BJ (cell line): ENCODE measurements at places on chromosomes 5 and 9.

DNA sequence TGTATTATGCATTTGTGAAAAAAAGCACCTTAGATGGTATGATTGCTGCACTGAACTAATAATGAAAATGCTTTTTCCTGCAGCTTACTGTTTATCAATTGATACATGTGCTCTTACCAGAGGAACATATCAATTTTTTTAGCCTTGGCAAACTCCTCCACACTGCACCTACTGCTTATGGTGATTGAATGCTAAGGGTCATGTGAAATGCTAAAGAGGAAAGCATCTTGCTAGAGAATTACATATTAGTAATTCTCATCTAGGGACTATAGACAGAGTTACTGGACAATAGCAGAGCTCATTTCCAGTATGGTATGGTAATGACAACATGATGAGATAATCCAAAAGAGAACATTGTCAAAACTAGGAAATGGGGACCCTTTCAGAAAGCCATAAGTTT is 817.1 kb downstream of the CDH12 start:
- DNase-seq, result no peak

GRCh38 chr9:134707031-134707680 is 65.6 kb downstream of the COL5A1 start:
- DNase-seq, result peak; percentile 88

DNA sequence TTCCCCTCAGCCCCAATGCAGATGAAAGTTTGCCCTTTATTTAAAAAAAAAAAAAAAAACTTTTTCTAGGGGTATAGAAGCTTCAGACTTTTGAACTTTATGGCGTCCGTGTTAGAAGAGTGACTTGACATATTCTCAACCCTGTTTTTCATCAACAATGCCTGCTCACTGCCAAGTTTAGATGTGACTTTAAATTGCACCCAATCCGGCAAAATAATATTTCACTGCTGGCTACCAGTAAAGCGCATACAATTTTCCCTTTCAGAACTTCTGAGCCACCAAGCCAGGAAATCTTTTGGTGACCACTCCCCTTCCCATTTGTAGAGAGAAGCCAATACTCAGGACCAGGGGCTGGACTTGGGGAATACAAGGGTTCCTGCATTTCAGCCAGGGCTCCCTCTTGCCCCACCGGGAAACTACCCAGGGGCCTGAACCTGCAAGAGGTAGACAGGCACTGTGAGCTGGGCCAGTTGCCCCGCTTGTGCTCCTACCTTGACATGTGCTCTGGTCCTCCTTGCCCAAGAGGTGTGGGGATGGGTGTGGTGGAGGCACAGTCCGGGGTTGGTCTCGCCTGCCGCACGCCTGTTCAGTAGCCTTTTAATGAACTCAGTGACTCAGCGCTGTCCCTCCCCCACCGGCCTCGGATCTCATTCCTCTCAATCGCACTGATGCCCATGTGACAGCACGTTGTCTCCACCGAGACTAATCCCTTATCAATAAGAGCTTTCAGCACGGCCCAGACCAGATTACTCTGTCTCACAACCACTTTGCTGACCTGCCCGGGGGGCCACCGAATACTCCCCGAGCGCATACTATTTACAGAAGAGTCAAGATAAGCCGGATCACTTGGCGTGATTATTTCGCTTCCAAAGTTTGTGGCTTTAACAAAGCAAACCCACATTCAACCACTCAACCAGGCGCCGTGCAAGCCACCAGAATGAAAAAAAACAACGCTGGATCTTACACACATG is 226.4 kb downstream of the DCP2 start:
- DNase-seq, result no peak

DNA sequence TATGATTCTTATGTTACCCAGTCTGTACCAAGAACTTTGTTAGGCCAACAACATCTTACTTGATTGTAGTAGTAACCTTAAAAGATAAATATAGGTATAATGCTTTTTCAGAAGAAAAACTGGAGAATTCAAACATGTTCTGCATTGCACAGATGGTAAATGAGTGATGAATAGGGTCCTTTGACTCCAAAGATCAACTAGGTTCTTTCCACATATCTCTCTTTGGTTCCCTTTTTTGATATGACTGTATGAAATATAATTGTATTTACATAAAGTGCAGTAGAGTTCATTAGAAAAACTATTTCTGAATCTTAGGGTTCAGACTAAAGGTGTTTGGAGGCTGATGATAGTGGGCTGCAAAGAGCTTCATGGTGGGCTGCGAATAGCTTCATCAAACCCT is 150.5 kb upstream of the CDKN2B start:
- no peak for DNase-seq

DNA sequence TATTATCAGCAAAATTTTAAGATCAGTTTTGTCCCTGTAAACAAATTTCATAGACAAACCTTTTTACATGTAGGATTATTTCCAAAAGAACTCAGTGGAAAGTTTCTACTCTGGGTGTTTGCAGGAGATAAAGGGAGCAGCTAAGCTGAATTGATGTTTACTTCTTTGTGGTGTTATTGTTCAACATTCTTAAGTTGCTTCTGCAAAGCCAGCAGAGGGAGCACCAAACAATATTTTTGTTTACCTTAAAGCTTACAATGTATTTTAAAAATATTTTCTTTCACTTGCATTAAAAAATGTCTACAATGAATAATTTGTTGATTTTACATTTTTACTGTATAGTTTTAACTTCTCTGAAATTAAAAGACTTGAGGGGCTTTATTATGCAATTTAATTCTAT is 135.4 kb downstream of the ATG10 start:
- no peak for DNase-seq
